ENCODE measurements at places on chromosomes 11 and 22. TPM values are rescaled to one million over a fixed set of nuclear protein-coding genes. Genes with fewer than 3 reads are reported as not detected.

- H3K27me3 ChIP-seq = no peaks in the 10 kb centered on the region
- H3K27ac ChIP-seq = no peak overlapping the region
- no peak for DNase-seq
- no peaks in the 10 kb centered on the region for H3K4me1 ChIP-seq
- H3K36me3 ChIP-seq = no peaks in the 10 kb centered on the region
Observed at GRCh38 chr22:30474683-30475424, 3.0 kb upstream of the SEC14L3 start.

SAA1 gene
- 7.9 TPM for total RNA-seq

KCNQ1 gene
- total RNA-seq = 1.0 TPM

GRCh38 chr11:129698212-129698611, 117.4 kb upstream of the TMEM45B start:
- H3K36me3 ChIP-seq = no peaks in the 10 kb centered on the region
- H3K27me3 ChIP-seq = no peaks in the 10 kb centered on the region
- H3K4me1 ChIP-seq = peaks cover 3% of the 10 kb centered on the region
- no peak overlapping the region for H3K4me3 ChIP-seq

FOLR2 gene
- not detected for total RNA-seq
